ENCODE measurements at places on chromosomes 3 and 15. TPM values are rescaled to one million over a fixed set of nuclear protein-coding genes. Genes with fewer than 3 reads are reported as not detected.

The SLC51B gene
- not detected for total RNA-seq

- H3K27me3 ChIP-seq = peaks cover 9% of the 10 kb centered on the region
- no peak overlapping the region for H3K27ac ChIP-seq
- no peaks in the 10 kb centered on the region for H3K4me1 ChIP-seq
- no peak for DNase-seq
Measured at GRCh38 chr3:132283440-132283839, 33.8 kb upstream of the ACP3 start.

DNA sequence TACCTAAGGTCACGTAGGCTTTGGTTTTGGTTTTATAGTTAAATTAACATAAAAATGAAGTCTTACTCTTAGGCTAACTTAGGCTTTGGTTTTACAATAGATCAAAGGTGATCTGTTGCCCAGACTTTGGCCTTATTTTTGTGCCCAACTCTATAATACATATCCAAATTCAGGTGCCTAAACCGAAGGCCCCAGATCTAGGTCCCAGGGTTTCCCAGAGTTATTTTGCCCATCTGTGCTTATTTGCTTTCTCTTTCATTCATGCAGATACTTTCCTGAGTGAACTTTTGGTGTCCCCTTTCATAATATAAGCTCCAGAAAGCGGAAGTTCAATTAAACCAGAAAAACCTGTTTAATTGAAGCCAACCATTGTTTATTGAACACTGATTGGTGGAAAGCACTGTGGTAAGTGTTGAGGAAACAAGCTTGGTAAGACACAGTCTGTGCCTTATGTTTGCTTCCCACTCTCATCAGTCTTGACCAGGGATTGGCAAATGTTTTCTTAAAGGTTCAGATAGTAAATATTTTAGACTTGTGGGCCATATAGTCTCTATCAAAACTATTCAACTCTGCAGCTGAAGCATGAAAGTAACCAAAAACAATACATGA lies 209.7 kb downstream of the WDR72 start:
- DNase-seq = no peak
- no peak overlapping the region for H3K27ac ChIP-seq
- peaks cover 7% of the 10 kb centered on the region for H3K27me3 ChIP-seq
- no peaks in the 10 kb centered on the region for H3K4me1 ChIP-seq

DNA sequence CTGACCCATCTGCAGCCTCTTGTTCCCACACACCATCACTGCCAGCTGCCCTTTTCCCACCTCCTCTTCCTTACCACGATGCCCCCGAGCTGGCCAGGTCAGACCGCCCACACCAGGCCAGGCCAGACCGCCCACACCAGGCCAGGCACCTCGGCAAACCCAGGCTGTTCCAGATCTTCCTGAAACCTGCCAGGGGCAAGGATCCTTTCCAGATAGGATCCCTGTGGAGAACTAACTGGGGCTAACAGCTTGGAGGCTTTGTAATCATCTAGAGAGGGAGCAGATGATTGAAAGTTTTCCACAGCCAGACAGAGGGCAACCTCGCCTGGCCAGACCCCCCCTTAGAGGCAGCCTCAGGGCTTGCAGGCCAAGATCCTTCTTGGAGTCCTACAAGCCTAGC lies 287.3 kb upstream of the TLE3 start:
- H3K36me3 ChIP-seq = no peaks in the 10 kb centered on the region
- DNase-seq = peak; percentile 82
- H3K27me3 ChIP-seq = peaks cover 39% of the 10 kb centered on the region
- no peak overlapping the region for H3K4me3 ChIP-seq
- H3K4me1 ChIP-seq = no peaks in the 10 kb centered on the region

The NSMCE3 gene
- total RNA-seq = 9.9 TPM
